COR-L47 (cell line): ENCODE measurements at places on chromosomes 3 and 15.

GRCh38 chr3:144036498-144036897 is 64.9 kb downstream of the DIPK2A start:
- DNase-seq = no peak

DNA sequence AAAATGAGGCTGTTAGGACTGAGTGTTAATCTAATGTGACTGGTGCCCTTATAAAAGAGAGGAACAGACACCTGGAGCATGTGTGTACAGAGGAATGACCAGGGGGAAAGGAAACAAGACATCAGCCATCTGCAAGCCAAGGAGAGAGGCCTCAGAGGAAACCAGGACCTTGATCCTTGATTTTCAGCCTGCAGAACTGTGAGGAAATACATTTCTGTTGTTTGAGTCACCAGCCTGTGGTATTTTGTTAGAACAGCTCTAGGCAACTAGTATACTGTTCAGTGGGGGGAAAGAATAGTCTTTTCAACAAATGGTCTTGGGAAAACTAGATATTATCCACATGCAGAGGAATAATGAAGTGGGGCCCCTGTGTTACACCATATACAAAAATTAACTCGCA is 80.6 kb downstream of the CCR1 start:
- no peak for DNase-seq

DNA sequence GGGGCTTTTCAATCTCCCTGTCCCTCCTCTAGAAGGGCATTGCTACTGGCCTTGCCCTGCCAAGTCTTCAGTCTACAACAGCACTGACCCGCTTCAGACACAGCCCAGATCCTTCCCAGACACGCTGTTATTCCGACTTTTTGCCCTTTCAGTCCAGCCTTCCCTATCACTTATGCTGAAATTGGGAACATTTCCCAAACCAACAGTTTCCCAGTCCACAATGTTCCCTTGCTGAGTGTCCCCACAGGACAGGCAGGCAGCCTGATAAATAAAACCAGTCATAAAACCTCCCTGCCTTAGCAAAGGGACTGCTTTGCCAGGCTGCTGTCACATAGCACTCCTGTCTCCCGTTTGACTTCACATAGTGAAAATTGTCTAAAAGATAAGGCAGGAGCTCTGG is 43.5 kb downstream of the GOLGA6L2 start:
- DNase-seq = no peak

DNA sequence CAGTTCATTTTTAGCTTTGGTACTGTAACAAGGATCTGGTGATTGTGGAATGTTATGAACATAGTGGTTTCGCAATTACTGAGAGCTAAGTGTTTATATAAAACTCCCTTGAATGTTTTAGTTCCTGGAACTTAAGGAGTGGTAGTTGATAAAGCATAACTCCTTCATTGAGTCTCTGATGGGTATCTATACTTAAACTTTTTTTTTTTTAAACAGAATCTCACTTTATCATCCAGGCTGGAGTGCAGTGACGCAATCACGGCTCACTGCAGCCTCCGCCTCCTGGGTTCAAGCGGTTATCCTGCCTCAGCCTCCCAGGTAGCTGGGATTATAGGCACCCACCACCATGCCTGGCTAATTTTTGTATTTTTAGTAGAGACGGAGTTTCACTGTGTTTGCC is 11.3 kb downstream of the PRKCI start:
- DNase-seq = no peak

DNA sequence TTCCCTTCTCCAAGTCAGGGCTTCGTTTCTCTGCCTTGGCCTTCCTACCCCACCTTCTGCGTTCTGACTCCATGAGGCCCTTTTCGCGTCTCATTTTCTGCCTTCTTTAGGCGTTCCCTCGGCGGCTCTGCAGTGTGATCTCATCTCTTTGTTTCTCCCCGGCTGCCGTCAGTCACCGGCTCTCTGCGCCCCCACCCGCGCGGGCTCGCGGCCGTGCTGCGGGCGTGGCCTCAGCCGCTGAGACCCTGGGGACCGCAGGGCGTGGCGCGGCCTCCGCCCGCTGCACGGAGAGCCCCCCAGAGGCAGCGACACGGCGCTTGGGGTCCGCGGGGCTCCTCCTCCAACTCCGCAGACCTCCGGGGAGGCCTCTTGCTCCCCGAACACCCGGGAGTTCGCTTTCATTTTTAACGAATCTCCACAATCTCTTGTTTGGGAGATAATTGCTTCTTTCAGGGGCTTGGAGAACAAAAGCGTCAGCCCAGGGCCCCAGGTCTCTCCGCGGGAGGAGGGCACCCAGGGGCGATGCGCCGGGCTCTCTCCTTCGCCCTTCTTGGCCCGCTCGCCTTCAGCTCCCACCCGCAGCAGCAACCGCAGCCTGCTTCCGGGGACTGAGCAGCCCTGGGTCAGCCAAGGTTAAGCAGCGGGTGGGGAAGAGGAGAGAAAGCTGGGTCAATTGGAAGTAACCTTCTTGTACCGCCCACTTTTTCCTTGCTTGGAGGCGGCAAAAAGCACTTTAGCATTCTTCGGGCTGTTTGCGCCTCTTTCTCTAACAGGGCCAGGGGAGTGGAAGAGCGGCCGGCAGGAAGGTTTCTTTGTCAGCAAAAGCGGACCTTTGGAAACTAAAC is 35.2 kb downstream of the GAP43 start:
- peak; percentile 83 for DNase-seq

DNA sequence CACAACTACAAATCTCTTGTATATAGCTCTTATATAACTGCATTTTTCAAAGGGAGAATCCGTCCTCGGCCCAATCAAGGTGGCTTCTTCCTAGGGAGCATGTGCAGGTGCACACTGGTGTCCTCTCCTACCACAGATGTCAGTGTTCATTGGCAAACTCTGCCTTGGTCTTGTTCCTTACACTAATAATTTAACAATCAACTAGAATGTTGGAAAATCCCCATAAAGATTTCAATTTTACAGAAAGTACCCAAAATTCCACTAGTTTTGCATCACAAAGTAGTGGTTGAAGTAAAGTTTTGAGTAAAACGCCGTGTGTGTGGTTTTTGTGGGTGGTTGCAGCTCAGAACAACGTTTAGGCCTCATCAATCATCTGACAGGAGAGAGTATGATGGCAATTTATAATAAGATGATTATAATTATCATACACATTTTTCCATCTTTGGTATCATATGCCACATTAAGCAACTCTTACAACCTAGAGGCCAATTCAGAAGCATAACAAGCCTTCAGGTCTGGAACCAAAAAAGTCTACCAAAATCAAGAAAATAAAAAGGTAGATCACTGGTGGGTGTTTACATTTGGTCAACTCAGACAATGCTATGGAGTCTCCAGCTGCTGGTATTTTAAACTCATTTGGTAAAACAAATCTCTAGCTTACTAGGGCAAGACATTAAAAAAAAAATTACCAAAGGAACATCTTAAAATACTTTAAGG is 128.9 kb upstream of the BHLHE40 start:
- no peak for DNase-seq

DNA sequence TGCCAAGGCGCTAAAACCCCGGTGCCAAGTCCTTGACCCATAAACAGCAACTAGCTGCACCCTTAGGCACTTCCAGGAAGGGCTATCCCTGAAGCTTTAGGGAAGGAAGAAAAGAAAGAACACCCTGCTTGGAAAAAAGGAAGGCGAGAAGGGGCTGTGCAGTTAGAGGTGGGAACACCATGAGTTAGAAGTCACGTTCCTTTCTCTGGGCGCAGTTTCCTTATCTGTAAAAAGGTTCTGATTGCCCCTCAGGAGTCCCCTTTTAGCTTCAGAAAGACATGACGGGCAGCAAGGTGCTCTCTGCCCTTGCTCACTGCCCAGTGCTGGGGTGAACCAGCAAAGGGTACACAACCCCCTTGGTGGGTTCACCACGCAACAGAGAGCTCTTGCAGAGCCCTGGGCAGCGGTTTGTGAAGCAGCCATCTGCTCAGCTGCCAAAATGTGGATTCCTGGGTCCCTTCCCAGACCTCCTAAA is 798 bp downstream of the GCHFR start:
- DNase-seq = no peak

GRCh38 chr3:128936341-128936740 is 56.9 kb downstream of the ACAD9 start:
- no peak for DNase-seq

DNA sequence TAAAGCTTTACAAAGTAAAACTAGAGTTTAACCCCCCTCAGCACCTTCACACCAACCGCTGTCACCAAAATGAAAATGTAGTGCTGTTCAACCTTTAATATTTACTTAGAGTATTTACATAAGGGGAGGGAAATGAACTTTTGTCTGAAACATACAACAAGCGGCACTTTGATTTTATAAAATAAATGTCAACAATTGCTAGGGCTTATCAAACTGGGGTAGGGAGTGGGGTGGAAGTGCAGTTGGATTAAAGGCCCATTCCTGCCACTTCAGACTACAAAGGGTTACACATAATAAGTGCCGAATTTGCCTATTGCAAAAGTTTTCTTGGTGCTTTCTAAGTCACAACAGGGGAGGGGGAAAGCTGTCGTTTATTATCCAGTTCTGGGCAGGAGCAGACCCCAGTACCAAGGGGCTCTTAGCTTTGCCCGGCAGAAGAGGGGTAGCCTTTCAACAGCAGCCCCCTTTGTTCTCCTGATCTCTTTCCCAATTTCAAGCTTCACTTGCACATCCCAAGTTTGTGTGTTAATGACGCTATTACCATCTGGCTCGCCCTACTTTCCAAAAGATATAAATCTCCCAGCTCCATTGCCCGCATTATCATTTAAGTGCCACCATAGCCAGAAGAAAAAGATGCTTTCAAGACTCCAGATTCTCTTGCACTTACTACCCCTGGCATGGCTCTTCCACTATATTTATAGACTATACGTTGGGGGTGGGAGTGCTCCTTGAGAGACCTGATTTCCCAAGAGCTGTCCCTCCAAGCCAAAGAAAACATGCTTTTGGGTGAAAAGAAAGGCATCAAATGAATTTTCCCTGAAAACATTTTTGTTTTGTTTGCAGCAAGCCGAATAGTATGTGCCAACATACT is 17.0 kb downstream of the SOX2 start:
- no peak for DNase-seq

- DNase-seq = no peak
Observed at GRCh38 chr3:13509059-13509815, 29.1 kb downstream of the HDAC11 start.

- no peak for DNase-seq
Observed at GRCh38 chr3:71062037-71062932, 521.2 kb downstream of the FOXP1 start.

DNA sequence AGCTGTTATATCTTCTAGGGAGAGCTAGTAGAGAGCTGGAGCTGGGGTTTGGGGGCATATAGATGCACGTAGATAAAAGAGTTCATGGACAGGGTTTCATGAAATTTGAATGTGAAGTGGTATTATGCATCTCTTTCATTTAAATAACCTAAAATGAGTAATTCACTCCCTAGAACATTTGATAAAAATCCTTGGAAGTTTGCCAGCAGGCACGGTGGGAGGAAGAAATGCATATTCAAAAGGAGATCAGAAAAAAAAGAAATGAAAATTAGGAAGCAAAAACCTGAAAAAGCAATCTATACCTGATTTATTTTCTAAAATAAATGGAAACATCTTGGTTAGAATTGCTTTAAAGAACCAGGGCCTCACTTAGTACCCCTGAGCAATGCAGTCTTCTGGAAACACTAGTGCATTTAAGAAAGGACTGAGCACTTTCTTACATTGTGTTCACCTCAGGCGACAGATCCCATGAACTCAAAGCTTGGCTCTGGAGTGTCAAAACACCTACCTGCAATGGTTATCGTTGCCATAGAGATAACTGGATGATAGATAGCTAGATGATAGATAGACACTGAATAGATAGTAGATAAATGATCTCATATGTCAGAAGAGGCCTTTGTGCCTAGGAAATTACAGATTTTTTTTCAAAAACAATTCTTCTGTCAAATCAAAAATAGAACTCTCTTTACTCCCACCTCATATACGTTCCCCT is 458.6 kb upstream of the THRB start:
- no peak for DNase-seq

- DNase-seq = no peak
Observed at GRCh38 chr3:157123621-157124020, 36.3 kb downstream of the CCNL1 start.

- no peak for DNase-seq
Observed at GRCh38 chr15:41695750-41696436, 35.7 kb downstream of the MGA start.

- DNase-seq = no peak
Observed at GRCh38 chr15:47477341-47477740, 240.0 kb upstream of the SEMA6D start.

DNA sequence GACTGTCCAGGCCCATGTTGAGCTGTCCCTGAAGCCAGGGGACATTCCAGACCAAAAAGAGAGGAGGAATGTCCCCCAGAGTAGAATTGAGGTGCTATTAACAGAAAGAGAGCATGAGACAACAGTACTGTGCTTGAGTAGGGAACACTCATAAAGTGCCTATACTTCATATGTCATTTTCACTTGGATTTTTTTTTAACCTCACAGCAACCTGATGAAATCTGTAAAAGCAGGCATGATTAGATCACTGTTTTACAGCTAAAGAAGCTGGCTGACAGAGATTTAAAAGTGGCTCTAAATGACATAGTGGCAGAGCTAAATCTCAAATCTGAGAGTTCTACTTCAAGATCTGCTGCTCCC is 18.8 kb downstream of the PODXL2 start:
- DNase-seq = no peak

- no peak for DNase-seq
Observed at GRCh38 chr3:10164546-10165393, at the start of gene IRAK2. Gene IRAK2 (plus strand): TSS chr3:10164919. CDS start chr3:10164955, 36 bp downstream.

DNA sequence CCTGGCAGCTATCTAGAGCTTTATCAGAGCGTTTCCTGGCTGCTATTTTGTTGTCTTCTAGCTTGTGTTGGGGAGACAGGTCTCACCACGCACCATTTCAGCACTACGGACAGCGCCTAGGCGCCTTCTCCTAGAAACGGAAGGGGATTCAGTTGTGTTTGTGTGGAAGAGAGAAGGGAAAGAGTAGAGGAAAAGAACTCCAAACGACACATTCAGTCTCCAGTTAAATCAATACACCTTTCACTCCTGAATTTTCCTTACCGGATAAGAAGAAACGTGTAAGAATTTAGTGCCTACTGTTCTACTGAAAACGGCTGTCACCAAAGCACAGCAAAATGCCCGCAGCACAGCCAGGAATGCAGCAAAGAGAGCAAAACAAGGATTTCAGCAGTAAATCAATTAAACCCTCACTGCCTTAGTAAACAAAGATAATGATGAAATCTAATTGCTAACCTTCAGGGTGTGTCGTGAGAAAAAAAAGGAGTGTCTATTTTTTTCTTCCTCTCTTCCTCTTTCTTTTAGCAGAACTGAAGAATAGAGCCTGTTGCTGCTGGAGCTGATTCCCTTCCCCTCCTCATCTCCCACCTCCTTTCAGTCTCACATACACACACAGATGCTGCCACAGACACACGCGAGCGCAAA is 412 bp upstream of the CTXN2 start:
- DNase-seq = no peak

- no peak for DNase-seq
Observed at GRCh38 chr3:7854721-7855120, 646.9 kb upstream of the LMCD1 start.

- DNase-seq = no peak
Observed at GRCh38 chr3:140249188-140249587, 314.2 kb downstream of the CLSTN2 start.
